SJSA1 (cell line): ENCODE measurements at places on chromosomes 12 and 14.

GRCh38 chr12:81468206-81468605, 290.9 kb downstream of the PPFIA2 start:
- DNase-seq = no peak

- no peak for DNase-seq
Measured at GRCh38 chr12:16165506-16165905, 112.0 kb downstream of the SLC15A5 start.

DNA sequence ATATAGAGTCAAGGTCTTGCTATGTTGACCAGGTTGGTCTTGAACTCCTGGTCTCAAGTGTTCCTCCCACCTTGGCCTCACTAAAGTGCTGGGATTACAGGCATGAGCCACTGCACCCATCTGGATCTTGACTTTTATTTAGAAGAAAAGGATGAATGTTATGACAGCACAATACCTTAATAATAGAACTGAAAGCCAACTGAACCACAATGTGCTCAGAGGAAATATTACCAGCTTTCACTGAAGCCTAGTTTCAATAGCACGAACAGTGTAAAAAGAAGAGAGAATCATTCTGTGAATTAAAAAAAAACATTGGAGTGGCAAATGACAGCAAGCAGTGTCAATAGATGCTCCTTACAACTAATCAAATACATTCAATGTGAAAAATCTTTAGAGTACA, 239.2 kb upstream of the RMST start:
- DNase-seq = no peak

DNA sequence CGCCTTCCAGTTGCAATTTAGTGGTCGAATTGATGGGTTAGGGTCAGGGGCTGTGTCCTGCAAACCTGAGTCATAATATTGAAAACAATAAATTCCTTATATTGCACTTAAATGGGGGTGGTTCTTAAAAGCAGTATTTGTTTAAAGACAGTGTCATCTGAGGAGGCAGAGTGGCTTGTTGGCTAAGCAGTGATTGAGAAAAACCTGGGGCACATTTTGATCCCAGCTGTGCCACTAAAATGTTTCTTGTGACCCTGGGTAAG, 48.4 kb downstream of the FBXW8 start:
- no peak for DNase-seq

GRCh38 chr12:126385785-126386184, 1320.5 kb downstream of the AACS start:
- no peak for DNase-seq

DNA sequence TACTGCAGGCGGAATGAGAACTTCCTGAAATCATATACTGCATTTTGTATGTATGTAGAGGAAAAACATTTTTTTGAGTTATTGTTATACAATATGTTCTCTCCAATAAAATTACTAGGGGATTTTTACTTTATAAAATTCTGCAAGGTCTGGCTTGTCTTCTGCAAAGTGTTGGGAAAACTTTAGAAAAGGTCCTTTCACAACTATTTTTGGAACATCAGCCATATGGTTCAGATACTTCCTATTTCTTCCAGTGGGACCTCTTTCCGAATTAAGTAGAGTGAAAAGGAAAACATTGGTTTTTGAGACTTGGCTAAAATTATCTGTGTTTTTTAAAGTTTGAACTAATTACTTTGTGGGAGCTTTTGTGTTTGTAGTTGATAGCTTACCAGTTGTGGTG, 52.7 kb downstream of the DAAM1 start:
- DNase-seq = no peak

DNA sequence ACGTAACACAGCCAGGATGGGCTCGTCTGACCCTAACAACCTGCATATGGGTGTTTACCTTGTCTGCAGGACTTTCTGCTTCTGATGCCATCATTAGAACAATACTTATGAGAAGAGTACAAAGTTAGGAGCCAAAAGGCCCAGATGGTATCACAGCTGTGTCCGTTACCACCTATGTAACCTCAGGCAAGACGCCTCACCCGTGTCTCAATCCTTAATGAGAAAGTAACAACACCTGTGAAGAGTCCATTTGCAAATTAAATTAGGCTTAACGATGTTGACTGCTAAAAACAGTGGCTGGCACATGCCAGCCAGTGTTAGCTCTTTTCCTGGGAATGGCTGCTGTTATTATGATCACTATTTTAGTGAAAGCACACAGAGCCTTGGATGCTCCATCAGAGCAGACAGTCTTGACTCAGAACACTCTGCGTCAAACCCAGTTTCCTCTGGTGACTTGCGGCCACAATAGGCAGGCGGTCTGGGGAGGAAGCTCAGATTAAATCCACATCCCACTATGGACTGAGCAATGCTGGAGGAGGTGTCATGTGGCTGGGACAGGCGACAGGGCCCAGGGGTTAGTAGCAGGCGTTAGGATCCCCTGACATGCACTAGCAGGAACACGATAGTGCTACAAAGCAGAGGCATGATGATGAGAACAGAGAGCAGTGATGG, 125.3 kb downstream of the SLC15A4 start:
- no peak for DNase-seq

- DNase-seq = no peak
Measured at GRCh38 chr14:101191101-101191720, 287.7 kb upstream of the RTL1 start.

DNA sequence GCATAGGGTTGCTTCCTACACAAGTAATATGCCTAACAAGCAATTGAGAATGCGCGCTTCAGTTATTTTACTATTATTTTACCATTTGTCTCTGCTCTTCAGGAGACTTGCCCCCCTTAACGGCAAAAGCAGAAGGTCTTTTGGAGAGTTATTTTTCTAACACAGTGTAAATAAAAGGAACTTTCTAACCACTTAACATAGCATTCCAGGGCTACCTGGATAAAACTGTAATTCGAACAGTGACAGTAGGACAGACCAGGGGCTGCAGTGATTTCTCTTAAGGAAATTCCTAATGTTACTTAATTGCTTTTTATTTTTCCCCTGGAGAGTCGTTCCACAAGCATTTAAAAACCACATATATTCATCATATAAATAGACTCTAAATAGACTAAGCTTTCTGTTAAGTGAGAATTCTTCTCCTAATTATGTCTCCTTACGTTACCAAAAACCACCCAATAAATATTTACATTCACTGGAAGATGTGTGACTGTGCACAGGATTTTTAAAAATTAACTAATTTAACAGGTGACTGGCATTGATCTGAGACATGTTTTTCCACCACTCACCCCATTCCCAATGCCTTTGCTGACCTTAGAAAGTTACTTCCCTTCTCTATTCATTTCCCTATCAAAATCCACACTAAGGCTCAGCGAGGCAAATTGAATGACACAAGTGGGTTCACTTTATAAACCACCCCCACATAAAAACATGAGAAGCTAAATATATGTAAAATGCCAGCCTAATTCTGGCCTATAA, 72.4 kb downstream of the RNF34 start:
- DNase-seq = no peak

DNA sequence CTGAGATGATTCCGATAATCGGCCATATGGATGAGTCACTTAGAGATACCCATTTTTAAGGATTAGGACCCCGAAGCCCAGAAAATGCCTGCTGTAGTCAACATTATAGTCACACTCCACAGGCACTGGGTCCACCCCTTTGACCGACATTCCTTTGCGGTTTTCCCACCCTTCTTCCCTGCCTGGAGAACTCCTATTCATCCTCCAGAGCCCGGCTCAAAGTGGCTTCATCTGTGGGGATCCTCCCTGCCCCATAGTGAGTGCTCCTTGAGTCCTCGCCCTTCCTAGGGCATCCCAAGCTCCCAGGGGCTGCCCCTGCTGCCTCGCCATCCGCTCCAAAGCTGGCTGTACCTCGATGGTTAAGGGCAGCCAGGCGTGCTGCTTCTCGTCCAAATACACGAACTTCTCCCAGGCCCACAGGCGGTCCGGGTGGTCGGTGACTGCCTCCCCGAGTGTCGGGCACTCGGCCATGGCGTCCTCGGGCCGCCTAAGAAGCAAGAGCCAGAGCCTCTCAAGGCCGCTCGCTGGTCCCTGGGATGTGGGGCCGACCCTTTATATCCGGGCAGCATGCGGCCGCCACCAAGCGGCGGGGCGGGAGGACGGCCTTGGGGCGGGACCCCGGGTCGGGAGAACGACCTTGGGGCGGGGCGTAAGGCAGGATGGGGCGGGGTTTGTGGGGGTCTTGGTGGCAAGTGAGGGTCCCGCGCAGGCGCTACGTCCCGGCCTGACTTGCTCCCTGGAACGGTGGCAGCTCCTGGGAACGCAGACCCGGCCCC, at the start of gene TCL1A:
TCL1A (minus strand) TSS at position 530 of the 776 bp plus-strand sequence; CDS start at position 471, 59 bp downstream.
- no peak for DNase-seq

DNA sequence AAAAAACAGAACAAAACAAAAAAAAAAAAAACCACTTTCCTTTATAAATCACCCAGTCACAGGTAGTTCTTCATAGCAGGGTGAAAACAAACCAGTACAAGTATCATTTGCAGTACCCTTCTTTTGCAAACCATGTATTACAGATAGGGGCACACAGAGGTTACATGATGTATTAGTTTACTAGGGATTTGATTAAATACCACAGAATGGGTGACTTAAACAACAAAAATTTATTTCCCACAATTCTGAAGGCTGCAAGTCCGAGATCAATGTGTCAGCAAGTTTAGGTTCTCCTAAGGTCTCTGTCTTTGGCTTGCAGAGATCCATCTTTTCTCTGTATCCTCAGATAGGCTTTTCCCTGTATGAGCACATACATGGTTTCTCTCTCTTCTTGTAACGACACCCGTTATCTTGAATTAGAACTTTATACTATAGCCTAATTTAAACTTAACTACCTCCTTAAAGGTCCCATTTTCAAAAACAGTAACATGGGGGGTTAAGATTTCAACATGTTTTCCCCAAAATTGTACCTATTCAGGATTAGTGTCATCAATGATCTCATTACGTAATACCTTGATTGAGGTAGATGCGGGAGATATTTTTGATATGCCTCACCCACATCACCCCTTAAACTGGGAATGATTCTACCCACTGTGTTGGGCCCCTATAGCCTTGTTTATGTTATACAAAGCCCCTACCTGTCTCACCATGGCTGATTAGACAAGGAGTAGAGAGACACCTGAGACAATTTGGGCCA, 3.5 kb upstream of the CEP128 start:
- no peak for DNase-seq

DNA sequence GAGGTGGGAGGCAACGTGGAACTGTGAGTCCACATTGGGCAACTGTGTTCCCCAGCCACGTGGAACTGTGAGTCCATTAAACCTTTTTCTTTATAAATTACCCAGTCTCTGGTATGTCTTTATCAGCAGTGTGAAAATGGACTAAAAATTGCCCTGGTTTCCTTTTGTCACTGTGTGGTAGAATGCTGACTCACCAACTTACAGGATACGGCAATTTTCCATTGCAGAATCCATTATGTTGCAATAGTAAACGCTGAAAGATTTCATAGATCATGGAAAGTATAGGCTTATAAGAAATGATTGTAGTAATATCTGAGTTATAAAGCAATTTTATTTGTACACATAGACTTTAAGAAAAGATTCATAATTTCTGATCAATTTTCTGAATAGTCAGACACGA, 93.0 kb downstream of the GTF2A1 start:
- DNase-seq = no peak
